ENCODE measurements at places on chromosomes 16 and 17.

- DNase-seq, result no peak
Observed at GRCh38 chr17:61134551-61135235, 264.9 kb upstream of the TBX2 start.

DNA sequence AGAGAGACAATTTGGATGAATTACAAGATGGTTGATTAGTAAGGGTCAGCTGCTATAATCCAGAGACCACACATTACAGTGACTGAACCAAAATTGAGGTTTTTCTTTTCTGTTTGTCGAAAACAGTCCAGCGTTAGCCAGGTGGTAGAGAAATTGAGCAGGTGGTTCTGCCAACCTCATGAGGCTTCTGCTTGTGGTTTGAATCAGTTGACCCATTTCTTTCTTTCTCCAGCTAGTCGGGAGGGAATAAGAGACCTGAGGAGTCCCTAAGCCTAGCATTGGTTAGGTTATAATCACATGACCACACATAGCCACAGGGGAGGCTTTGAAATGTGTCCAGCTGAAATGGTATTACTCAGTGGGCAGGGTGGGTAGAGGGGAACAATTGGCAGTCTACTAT is 504.6 kb downstream of the HS3ST4 start:
- no peak for DNase-seq

DNA sequence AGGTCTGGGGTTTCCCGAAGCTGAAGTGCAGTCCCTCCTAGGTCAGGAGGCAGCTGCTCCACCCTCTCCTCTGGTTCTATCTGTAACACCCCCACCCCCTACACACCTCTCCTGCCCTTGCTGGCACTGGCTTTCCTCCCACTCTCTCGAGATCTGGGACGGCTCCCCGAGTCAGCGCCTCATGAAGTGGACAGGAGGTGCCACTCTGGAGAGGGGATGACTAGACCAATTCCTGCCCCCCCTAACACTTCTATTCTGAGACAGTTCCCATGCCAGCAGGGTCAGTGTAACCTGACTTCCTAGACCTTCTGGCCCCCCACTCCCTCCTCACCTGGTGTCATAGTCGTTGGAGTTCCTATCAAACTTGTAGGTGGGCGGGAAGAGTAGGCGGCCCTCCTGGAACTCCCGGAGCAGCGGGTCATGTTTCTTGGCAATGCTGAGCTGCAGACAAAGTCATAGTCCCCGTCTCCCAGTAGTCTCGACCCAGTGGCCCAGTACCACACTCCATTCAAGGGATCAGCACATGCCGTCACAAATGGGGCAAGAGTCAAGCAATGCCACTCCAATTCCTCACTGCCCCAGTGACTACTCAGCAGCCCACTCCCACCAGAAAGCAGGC is 9.7 kb downstream of the INPP5K start:
- no peak for DNase-seq

DNA sequence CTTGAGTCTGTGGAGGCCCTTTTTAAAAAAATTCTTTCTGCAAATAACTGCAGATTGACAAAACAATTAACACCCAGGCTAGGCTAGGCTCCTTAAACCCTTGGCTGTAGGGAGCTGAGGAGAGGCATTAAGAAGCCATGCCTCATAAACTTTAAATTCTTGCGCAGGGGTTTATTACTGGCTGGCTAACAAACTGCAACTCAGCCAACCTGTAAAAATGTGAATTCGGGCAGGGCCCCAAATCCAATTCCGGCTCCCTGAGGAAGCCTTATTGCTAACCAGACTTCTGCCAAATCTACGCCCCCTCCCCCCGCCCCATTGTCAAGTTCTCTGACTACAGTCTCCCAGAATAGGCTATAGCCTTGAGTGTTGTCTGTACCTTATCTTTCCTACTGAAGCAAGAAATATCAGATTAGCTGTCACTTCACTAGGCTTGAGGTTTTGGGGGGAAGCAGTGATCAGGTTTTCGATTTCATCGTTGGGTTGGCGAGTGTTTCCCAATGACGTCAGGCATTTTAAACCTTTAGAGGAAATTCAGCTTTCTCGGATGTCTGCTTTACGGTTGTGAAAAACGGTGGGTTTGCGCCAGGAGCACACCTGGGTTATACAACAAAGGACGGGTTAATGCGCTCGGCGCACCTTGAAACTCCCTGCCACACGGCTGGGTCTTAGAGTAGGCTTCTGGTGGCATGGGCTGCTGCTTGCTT is 2.0 kb downstream of the CDH3 start:
- DNase-seq, result no peak
